ENCODE measurements at places on chromosomes 5 and 9. TPM values are rescaled to one million over a fixed set of nuclear protein-coding genes. Genes with fewer than 3 reads are reported as not detected.

GRCh38 chr5:75509546-75509945 lies 1.9 kb downstream of the CERT1 start:
- no peak for DNase-seq

- no peak for DNase-seq
Measured at GRCh38 chr9:110746211-110746930, 77.8 kb downstream of the MUSK start.

DNA sequence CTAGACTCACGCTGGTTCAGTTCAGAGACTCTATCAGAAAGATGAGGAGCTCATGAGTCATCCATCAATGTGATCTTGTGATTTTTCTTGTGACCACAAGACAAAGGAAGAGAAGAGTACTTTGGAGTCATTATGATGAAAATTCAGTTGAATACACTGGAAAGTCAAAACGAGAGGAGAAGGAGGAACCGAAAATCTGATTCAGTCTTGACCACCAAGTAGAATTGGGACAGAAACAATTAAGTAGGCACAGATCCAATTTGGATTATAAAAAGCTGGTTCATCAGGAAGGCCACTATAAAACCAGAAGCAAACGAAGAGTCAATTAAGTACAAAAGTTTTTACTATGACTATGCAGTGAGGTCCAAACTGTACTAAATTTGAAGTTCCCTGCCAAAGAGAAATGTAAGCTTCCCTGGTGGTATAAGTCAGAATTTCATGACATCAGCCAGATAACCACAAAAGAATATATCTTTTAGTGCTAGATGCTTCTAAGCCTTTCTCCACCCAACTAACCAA lies 90.9 kb downstream of the THBS4 start:
- DNase-seq: no peak

GRCh38 chr9:131603199-131603598 lies 57.9 kb downstream of the PRRT1B start:
- no peak for DNase-seq

DNA sequence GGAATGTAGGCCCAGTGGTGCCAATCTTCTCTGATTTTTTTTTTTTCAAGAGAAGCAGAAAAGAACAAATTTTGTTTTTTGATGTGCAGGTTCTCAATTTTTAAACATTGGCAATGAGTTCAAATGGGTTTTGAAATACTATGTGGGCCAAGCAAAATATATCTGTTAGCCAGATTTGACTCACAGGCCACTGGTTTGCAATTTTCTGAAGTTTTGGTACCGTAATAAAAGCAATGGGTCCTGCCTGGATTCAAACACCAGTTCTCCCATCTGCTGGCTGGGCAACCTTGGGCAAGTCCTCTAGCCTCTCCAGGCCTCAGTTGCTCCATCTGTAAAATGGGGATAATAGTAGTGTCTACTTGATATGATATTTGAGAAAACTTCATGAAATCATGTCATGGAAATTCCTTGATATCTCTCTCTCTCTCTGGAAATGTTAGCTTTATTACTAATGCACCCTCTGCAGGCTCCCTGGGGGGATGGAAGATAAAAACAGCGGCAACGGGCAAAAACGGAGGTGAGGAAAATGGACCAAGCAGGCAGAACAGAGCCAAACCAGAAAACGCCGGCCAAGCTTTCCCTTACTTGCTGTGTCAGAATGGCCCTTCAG lies 63.4 kb downstream of the SMIM23 start:
- no peak for DNase-seq

- DNase-seq: no peak
Measured at GRCh38 chr9:134606951-134607731, 34.5 kb upstream of the COL5A1 start.

Gene PCDHGA6
- 6.6 TPM for total RNA-seq
